ENCODE measurements at places on chromosomes 7 and 10.

- no peak for DNase-seq
Measured at GRCh38 chr7:24017519-24017918, 266.5 kb upstream of the NPY start.

DNA sequence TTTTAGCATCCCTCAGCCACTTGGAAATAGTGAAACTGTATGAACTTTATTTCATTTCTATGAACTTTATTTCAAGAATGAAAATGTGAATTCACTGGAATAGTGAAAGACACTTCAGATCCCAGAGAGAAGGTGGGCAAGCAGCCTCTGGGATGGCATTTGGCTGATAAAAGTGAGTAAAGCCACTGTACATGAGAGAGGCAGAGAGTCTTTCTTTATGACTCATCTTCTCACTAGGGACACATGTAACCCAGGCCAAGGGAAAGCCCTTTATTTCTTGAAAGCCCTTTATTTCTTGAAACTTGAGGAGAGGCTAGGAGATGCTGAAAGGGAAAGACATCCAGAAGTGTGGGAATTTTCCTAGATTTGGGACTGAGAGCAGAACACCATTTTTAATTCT, 148.9 kb upstream of the SMIM30 start:
- no peak for DNase-seq

- DNase-seq, result no peak
Measured at GRCh38 chr7:46244757-46245156, 323.7 kb upstream of the IGFBP3 start.

DNA sequence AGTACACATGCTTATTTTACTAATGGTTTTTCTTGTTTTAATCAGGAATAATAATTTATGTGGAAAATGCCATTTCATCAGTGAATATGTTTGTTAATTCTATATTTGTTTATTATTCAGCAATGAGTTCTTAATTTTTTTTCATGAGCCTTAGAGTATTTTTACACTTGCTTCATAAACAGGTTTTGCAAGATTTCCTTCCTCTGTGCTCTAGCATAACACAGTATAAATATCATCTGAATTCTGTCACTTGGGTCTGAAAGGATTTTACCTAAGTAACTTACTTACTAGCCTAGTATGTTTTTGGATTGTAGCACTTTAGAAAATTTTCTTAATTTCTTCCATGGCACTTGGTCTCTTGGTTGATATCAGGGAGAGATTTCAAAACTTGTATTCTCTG, 45.8 kb downstream of the GLCCI1 start:
- DNase-seq, result no peak

DNA sequence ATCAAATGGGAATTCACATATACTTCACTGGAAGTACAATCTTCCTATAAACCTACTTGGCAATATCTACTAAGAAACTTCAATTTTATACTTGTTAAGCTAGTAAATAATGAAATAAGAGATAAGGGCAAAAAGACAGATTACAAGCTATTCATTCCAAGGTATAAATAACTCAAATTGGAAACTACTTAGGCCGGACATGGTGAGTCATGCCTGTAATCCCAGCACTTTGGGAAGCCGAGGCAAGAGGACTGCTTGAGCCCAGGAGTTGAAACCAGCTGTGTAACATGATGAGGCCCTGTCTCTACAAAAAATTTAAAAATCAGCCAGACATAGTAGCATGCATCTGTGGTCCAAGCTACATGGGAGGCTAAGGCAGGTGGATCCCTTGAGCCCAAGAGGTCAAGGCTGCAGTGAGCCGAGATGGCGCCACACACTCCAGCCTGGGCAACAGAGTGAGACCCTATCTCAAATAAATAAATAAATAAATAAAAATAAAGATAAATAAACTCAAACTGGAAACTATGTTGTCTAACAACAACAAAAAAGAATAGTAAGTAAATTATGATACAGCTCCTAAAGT, 37.6 kb downstream of the ARHGAP21 start:
- DNase-seq, result no peak

- DNase-seq, result no peak
Measured at GRCh38 chr7:30901856-30902255, 9.8 kb upstream of the AQP1 start.

DNA sequence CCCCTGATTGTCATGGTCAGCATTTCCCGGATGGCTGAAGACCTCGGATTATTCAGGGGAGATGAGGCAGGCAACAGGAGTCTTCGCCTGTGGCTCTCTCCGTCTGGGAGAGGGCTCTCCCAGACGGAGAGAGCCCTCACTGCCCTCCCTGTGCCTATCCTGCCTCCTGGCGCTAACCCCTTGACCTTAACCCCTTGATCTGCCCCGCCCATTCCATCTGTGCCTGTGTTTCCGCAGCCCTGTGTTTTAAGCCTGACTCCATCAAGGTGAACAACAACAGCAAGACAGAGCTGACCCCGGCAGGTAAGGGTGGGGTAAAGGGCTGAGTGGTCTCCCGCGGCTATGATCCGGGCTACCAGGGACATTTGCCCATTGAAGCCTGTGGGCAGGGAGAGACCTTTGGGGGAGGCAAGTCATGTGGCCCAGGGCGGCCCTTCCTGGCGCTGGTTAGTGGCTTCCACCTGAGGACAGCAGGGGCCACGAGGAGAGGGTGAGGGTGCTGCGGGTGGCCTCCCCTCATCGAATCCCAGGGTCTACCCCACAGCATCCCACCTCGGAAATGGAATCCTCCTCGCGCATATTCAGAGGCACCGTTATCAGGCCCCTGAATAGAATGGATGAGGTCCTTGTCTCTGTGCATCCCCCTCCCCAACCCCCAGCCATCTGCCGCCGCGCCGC, 4.2 kb upstream of the MUC12 start:
- DNase-seq, result no peak
